Hippocampal formation (tissue), 2 donors: ENCODE measurements at places on chromosomes 6 and 20.
A peak's percentile ranks its signal among the peaks of the same experiment; 100 is the strongest.

- DNase-seq: no peak
Observed at GRCh38 chr20:37188787-37189186, 9.4 kb upstream of the MROH8 start.

GRCh38 chr20:62406635-62407176 is 379 bp downstream of the CABLES2 start:
- no peak for DNase-seq

DNA sequence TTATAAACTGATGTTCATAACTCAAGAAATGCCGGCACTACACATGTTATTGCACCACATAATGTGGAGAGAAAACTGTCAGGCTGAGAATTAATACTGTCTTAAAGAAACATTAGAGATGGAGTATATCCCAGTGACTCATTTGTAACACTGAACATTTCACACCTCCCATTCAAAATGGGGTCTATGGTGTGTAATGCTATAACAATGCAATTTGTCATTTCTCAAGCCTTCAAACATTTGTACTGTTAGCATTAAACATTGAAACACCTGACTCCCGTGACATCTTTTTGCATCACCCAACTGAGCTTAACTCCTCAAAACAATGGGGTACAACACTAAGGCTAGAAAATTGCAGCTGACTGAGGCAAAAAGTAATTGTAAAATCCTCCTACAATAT is 151.7 kb downstream of the DST start:
- no peak for DNase-seq

GRCh38 chr6:109894181-109894580 is 83.9 kb upstream of the GPR6 start:
- no peak for DNase-seq

DNA sequence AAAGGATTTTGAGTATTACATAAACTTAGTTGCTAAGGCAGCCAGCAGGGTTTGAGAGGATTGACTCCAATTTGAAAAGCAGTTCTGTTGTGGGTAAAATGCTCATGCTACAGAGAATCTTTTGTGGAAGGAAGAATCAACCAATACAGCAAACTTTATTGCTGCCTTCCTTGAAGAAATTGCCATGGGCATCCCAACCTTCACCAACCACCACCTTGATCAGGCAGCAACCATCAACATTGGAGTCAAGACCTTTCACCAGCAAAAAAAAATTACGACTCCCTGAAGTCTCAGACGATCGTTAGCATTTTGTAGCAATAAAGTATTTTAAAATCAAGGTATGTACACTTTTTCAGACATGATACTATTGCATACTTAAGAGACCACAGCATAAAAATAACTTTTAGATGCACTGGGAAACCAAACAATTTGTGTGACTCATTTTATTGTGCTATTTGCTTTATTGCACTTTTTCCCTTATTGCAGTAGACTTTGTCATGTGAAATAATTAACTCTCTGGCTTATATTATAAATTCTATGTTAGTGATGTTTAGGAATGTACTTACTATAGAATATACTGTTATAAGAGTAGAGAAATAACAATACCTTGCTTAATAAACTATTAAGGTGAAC is 390.8 kb downstream of the CDKAL1 start:
- DNase-seq: no peak

GRCh38 chr6:155103816-155104366 is 108.8 kb downstream of the TIAM2 start:
- no peak for DNase-seq

DNA sequence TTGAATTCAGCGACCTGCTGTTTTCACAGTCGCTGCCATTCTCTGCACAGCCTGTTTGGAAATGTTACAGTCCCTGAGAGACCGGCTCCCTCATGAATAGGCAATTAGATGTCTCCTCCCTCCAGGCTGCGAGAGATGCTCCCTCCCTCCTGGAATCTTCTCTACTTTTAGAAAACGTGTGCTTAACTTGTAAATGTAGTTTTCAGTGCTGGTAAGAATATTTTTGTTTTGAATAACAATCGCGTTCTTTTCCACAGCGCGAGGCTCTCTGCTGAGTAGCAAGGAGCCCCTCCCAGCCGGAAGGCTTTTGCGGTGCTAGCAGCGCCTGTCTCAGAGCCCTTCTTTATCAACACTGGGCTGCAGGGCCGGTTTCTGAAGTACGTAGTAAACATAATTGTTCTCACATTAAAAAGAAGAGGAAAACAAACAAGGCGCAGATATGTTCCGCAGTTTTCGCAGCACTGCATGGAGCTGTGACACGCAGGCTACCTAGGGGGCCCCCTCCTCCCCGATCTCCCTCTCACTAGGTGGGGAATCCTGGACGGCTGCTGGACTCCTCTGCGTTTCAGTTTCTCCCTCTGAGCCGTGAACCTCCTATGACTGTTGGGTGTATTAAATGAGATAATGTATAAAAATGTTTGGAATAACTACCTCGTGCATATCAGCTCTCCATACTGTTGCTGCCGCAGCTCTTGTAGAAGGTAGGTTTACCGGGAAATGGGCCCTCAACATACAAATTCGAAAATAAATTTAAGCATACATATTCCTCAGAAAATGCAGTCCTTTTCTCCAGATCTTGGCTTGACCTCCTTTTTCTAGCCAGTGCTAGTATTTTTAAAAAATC is 79.0 kb upstream of the SPACA1 start:
- DNase-seq: peak; percentile 9

- DNase-seq: no peak
Observed at GRCh38 chr6:20620043-20620442, 85.8 kb downstream of the CDKAL1 start.

GRCh38 chr6:112010328-112010727 is 43.6 kb upstream of the CCN6 start:
- DNase-seq: no peak

DNA sequence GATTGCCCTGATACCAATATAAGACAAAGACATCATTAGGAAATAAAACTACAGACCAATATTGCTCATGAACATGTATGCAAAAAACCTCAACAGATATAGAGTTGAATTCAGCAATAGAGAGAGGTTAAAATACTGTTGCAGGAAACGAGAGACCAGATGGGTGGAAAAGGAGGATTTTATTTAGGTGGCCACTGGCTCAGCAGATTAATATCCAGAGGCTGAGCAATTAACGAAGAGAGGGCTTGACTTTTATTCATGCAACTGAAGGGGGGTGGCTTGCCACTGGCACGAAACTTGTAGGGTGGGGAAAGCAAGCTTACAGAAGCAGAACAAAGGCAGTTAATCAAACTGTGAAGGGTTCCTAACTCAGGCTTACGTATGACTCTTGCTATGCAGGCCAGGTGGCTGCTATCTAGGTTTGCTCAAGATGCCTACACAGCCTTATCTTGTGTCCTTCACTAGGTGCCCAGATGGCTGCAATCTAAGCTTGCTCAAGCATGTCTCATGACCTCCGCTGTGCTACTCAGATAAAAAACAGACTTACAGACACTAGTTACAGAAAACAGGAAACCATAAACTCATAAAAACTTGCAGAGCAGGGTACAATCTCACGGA is 126.4 kb downstream of the MMUT start:
- DNase-seq: no peak

DNA sequence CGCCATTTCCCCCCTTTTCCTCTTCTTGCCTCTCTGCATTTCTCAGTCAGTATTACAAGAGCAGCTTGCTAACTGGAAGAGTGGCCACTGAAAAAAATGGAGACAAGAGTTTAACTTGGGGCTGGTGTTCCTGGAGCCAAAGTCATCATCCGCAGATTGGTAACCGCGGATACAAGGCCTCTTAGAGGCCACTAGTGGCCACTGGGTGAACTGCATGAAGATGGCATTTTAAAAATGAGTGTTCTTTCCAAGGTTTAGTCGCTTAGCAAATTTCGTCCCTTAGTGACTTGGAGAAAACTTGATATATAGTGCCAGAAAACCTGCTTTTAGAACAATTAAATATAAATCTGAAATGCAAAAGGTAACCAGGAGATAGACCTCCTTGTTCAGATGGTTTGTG is 4.8 kb downstream of the F13A1 start:
- no peak for DNase-seq

GRCh38 chr6:36759148-36759759 is 61.6 kb downstream of the RAB44 start:
- peak; percentile 76 for DNase-seq

DNA sequence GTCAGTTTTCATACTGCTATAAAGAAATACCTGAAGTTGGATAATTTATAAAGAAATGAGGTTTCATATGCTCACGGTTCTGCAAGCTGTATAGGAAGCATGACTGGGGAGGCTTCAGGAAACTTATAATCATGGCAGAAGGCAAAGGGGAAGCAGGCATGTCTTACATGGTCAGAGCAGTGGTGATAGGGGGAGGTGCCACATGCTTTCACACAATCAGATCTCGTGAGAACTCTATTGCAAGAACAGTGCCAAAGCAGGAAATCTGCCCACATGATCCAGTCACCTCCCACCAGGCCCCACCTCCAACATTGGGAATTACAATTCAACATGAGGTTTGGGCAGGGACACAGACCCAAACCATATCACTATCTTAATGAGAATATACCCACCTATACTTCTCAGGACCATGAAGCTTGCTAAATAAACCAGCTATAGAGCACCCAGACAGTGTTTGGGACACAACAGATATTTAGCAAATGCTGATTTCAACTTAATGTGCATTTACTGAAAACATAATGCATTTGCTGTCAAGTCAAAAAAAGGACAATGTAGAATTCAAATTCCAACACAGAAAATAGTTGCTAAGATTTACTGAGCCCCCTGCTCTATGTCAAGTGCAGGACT is 63.8 kb downstream of the TNFRSF21 start:
- DNase-seq: no peak

DNA sequence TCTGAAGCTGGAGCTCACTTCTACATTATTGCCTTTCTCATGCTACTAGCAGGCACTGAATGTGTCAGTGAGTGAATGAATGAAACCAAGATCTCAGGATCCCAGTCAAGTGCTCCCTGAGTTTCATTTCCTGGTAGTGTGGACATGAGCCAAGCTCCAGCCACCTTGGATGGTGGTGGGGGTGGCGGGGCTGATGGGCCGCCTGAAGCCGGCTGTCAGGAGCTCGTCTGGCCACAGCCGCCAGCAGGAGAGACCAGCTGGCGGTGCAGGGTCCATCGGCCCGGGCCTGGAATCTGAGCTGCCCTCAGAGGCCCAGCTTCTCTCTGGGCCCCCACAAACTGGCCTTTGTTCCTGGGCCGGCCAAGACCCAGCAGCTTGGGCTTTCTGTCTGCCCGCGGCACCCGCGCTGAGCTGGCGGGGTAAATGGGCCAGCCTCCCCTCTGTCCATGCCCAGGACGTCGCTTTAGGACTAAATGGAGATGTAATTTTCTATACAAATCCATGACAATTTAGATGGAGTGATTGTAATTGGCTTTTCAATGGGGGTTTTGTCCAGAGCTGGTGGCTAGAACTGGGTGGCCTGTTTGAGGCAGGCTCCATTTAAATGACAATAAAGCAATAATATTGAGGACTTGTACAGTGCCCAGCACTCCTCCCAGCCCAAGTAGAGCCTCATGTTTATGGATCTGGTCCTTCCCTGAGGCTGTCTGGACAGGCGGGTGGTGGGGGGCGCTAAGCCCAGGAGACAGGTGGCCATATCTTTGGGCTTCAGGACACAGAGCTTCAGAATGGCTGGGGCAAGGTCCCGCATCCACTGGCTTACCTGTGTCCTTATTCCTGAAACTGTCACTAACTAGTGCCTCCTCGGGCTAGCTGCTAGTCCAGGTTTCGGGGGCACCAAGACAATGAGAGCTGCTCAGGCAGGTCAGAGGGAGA is 43.5 kb downstream of the NOL4L start:
- peak; percentile 58 for DNase-seq
